ENCODE measurements at places on chromosomes 16 and 17. TPM values are rescaled to one million over a fixed set of nuclear protein-coding genes. Genes with fewer than 3 reads are reported as not detected.

Gene CEP112
- 6.4 TPM for total RNA-seq

Gene CCDC200
- not detected for total RNA-seq

Gene HS3ST3A1
- total RNA-seq, result 0.34 TPM

Gene MARVELD3
- 0.51 TPM for total RNA-seq

Gene SCGB1C2
- total RNA-seq, result not detected

Gene SULT1A1
- total RNA-seq, result 5.3 TPM

Gene PDILT
- total RNA-seq, result not detected

Gene SLC38A8
- total RNA-seq, result not detected

Gene TEDC2
- 22.3 TPM for total RNA-seq

Gene SOCS7
- total RNA-seq, result 17.2 TPM

Gene ITGA2B
- 1.4 TPM for total RNA-seq

Gene ABCA6
- not detected for total RNA-seq

Gene ABCC12
- not detected for total RNA-seq

Gene CLEC19A
- total RNA-seq, result 0.17 TPM

Gene PTX4
- not detected for total RNA-seq

Gene TBC1D3K
- total RNA-seq, result not detected

Gene CD300H
- not detected for total RNA-seq

Gene C16orf74
- total RNA-seq, result 16.5 TPM

Gene EVPLL
- not detected for total RNA-seq

Gene MEIOC
- 2.0 TPM for total RNA-seq

Gene TNP2
- not detected for total RNA-seq

Gene CNGB1
- total RNA-seq, result 0.08 TPM

Gene MYH13
- not detected for total RNA-seq

Gene TMEM101
- 33.5 TPM for total RNA-seq

Gene SHISA9
- 0.06 TPM for total RNA-seq

Gene COG8
- total RNA-seq, result 16.1 TPM

Gene ZNF213
- total RNA-seq, result 11.1 TPM

Gene KRTAP4-6
- total RNA-seq, result not detected

Gene KRTAP4-4
- total RNA-seq, result not detected

Gene AATK
- 0.42 TPM for total RNA-seq

Gene KREMEN2
- 1.7 TPM for total RNA-seq

Gene CLEC18A
- 0.10 TPM for total RNA-seq

Gene SCN4A
- 0.04 TPM for total RNA-seq

Gene WWP2
- total RNA-seq, result 23.0 TPM

Gene LYRM1
- 30.6 TPM for total RNA-seq

Gene UTS2R
- total RNA-seq, result not detected

Gene GSG1L2
- total RNA-seq, result not detected

Gene NPB
- total RNA-seq, result 0.56 TPM

Gene MMP25
- total RNA-seq, result 0.85 TPM

Gene CDK3
- 5.8 TPM for total RNA-seq

Gene DPEP2
- not detected for total RNA-seq

Gene KRT25
- not detected for total RNA-seq

Gene MYLK3
- total RNA-seq, result 0.19 TPM

Gene KRTAP4-2
- total RNA-seq, result not detected

Gene KRT16
- 0.88 TPM for total RNA-seq

Gene JPH3
- total RNA-seq, result 1.9 TPM

Gene PLA2G10
- total RNA-seq, result not detected

Gene RNF135
- 26.3 TPM for total RNA-seq

Gene C16orf92
- not detected for total RNA-seq

Gene CA4
- not detected for total RNA-seq

Gene TBC1D3C
- 0.06 TPM for total RNA-seq

Gene CLDN6
- total RNA-seq, result 0.17 TPM

Gene TTYH2
- total RNA-seq, result 2.1 TPM

Gene ZFPM1
- total RNA-seq, result 7.7 TPM

Gene PRR35
- total RNA-seq, result 0.05 TPM

Gene PSMB10
- total RNA-seq, result 47.3 TPM

Gene GP1BA
- not detected for total RNA-seq

All from A549 treated with DMSO at 1 μM for 4 hours (cell line).